ENCODE measurements at places on chromosomes 4 and X.

DNA sequence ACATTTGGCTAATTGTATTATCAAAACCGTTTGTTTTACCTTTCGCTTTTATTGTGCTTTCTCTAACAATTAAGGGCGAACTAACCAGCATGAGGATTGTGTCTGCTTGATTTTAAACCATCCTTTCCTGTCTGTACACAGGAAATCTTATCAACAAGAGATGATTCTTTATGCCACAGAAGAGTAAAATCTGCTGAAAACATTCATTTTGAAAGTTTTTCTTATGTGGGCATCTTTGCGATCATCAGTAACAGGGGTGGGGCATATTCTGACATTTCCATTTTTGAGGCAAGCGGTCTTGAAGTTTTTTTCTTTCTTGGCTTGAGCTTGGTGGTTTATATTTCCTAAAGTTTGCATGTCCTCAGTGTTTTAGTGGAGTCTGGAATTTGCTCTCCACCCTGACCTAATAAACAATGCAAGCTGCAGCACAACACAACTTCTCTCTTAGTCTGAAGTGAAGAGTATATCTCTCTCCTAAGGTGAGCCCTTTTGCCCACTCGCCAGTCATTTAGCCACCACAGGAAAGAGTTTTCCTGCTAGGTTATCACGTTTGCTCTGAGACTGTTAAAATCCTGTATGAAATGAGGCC is 26.6 kb downstream of the NFKB1 start:
- no peak for DNase-seq

GRCh38 chrX:105191878-105192277 is 28.6 kb downstream of the TEX13A start:
- DNase-seq = no peak

DNA sequence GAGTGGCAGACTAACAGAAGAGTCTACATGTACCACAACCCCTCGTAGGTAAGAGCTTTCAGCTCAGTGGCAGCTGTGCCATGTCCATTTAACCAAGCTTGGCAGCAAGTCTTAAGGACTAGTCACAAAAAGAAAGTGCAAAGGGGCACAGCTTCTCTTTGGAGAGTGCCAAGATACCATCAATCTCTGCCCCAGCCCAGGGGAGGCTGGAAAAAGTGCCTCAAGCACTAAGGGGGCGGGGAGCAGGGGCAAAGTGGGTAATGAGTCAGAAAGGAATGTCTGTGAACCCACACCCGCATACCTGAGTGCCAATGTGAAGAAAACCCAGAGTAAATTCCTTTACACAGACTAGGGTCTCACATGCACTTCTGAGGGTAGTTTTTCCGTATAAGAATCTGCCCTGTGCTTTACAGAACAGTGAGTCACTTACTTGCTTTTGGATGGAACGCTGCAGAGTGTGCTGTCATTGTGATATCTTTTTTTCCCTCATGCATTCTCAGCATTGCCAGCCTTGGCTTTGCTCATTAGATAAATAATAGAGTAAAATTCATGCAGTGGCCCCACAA is 219.8 kb downstream of the ZNF674 start:
- DNase-seq = peak; percentile 87

DNA sequence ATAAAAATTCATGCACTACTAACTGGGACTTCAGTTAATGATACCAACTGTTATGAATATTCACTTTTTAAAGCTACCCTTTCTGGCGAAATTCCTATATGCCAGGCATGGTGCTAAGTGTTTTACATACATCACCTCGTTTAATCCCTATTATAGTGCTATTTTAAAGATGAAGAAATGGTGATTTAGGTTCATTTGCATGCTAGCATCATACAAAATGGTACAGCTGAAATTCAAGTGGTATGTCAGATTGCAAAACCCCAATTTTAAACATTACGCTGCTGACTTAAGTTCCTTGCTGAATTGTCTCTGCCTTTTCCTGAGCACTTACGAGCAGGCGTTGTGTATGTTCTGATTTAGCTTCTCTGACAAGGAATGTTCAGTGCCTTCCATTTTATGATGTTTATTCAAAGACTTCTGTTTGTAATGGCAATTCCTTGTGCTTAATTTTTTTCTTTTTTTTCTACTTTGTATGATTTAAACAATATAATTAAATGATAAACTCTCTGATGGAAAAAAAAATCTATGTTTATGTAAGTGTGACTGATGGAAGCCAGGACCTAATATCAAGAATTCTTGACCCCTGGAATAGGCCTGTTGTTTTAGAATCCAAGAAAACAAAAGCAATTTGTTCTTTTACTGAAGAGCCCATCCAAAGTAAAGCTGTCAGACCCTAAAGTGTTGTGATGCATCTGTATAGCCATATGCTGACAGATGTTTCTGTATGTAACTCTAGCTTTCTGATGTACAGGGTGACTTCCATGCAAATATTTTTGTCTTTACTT is 148.1 kb downstream of the PCDH7 start:
- DNase-seq = no peak

- no peak for DNase-seq
Measured at GRCh38 chr4:17008834-17009345, 110.4 kb upstream of the LDB2 start.
